ENCODE measurements at places on chromosomes 6 and 20.

- no peak for DNase-seq
Measured at GRCh38 chr20:17421493-17421892, 109.7 kb downstream of the BFSP1 start.

DNA sequence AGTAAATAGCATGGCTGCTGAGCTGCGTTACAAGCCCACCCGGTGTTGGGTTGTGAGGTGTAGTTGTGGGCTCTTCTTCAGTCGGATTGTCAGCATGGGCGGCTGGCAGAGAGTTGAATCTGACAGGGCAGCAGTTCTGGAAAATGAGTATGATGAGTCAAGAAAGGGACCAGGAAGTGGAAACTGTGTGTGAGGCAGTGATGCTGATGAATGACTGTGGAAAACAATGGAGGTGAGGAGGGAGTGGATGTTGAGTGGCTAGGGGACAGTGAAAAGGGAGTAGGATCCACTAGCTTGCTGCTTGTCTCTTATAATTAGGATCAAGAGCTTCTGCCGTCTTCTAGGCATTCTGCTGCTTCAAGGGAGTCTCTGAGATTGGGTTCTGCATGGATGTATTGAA, 154.3 kb downstream of the ESR1 start:
- no peak for DNase-seq

GRCh38 chr6:147274012-147274411, 69.8 kb downstream of the STXBP5 start:
- no peak for DNase-seq

DNA sequence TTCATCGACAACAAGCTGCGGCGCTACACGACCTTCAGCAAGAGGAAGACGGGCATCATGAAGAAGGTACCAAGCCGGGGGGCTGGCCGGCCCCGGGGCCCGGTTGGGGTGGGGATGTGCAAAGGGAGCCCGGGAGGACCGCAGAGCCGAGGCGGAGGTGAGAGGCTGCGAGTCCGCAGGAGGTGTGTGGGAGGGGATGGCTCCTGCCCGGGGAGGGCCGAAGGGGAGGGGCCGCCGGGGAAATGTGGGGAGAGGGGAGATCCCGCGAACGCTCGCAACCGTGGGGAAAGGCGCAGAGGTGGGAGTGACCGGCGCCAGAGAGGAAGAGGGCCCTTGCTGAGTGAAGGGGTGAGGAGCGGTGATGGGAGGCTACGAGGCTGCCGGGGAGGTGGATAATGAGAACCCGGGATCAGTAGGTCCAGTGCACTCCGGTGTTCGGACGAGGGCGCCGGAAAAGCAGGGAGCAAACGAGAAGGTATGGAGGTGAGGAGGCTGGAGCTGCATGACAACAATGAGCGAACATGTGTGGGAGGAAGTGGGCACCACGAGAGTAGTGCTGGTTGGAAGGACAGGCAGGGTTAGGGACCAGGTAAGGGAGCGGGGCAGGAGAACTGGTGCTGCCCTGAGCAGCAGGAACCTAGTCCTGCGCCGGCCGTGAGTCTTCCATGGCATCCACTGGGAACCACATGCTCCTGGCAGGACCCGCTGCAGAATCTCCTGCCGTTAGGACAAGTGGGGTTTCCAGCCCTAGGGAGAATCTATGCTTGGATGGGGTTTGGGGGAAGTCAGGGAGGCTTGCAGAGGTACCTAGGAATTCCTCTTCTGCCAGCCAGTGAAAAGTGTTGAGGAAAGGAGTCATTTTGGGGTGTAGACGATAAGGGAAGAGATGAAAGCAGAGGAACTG, 1.3 kb downstream of the SRF start:
- peak; percentile 16 for DNase-seq

- no peak for DNase-seq
Measured at GRCh38 chr6:157539421-157539822, 158.4 kb downstream of the ZDHHC14 start.

- DNase-seq = no peak
Measured at GRCh38 chr20:57964011-57964862, 254.4 kb upstream of the PMEPA1 start.

- DNase-seq = no peak
Measured at GRCh38 chr20:62220666-62221568, 839 bp upstream of the HRH3 start.

GRCh38 chr20:42484790-42485375, 704.8 kb downstream of the PTPRT start:
- no peak for DNase-seq

DNA sequence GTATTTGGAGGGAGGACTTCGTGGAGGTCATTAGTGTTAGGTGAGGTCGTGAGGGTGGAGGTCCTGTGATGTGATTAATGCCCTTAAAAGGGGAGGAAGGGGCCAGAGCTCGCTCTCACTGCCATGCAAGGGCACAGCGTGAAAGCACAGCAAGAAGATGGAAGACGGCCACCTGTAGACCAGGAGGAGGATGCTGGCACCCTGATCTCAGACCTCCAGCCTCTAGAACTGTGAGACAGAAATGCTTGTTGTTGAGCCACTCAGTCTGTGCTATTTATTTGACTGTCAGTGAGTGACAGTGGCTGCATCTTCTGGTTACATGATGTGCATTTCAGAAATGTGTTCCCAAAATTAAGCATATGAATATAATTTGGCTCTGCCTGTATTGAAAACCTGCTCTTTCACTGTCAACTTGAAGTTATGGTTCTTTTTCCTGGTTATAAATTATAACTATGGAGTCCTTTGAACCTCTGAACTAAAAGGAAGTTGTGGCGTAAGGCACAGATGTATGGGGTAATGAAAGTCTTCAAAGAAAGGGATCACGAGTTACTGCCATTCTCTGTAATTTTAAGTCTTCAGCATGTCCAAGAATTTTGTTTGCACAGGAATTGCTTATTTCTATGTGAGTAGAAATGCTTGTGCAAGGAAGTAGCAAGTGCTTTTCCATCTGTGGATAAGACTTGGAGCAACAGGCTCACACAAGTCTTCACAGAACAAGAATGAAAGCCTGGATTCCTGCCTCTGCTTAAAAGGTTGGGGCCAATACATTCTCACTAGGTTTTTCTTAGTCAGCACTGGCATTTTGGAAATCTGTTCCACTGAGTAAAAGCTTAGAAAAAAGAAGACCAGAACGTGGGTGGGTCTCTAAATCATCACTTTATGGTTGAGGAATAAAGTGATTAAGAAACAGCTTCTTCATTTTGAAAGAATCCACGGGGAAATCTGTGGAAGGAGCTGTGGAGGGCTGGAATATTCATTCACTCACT, 10.3 kb downstream of the PPP1R14C start:
- DNase-seq = no peak

DNA sequence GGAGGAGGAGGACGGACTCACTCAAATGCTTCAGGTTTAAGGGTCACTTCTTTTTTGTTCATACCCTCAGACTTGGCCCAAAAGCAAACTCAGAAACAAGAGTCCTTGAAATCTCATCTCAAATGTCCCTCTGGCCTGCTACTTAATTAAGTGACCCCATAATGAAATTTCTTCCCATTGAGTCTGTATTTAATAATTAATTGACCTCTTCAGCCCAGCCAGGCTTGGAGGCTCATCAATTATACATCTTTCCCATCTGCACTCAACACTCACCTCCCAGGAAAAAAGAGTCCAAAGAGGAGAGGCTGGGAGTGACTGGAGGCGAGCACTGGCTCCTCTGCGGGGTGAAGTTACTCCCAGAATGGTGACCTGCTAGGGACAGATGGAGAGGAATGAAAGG, 90.5 kb upstream of the EYA2 start:
- no peak for DNase-seq

GRCh38 chr6:1242021-1242420, 69.9 kb upstream of the FOXQ1 start:
- DNase-seq = no peak

GRCh38 chr6:99330159-99330558, 19.3 kb downstream of the FAXC start:
- DNase-seq = peak; percentile 33

- DNase-seq = no peak
Measured at GRCh38 chr6:107819964-107820337, 4.2 kb downstream of the SCML4 start.

DNA sequence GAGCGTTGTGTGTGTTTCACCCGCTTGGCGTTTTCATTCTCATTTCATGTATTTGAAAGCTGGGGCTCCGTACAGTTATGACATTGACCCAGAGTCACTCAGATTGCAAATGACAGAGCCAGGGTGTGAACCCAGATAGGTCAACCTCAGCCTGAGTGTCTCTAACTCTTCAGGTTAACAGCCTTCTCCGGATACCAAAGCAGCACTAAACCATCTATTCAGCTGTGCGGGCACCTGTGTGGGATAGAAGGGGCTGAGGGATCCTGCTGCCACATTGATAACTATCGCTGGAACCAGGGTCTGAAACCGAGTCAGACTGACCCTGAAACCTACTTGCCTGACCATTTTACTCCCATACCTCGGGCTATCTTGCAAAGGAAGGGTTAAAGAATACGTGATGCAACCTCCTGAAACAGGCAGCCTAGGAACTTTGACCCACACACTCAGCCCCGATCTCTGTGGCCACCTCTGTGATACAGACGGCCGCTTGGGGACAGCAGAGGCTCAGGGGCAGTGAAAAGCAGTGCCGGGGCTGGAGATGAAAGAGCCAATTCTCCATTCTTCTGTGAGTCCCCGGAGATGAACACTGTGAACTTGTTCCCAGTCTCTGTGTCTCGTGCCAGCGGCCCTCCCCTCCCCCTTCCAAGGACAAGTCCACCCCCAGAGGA, 233.5 kb upstream of the QKI start:
- no peak for DNase-seq

DNA sequence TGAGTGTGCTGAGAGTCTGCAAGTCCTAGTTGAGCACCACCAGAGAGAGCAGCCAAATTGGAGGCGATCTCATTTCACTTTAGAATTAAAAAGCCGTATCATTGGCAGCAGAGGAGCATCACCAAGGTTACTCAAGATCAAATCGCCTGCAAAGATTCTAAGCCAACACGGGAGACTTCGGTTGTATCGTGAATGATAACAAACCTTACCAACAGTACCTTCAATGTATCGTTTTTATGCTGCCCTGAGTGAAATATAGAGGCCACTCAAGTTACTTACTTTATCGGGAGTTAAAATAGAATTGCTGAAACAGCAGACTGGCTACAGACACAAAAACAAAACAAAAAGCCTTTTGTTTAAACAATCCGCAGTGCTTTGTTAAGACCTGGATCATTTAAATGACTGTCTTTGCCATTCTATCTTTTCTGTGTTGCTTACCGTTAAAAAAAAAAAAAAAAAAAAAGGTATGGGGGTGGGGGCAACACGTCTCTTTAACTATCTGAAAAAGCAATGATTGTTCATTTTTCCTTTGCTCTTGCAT, 14.2 kb downstream of the NHSL1 start:
- peak; percentile 62 for DNase-seq

DNA sequence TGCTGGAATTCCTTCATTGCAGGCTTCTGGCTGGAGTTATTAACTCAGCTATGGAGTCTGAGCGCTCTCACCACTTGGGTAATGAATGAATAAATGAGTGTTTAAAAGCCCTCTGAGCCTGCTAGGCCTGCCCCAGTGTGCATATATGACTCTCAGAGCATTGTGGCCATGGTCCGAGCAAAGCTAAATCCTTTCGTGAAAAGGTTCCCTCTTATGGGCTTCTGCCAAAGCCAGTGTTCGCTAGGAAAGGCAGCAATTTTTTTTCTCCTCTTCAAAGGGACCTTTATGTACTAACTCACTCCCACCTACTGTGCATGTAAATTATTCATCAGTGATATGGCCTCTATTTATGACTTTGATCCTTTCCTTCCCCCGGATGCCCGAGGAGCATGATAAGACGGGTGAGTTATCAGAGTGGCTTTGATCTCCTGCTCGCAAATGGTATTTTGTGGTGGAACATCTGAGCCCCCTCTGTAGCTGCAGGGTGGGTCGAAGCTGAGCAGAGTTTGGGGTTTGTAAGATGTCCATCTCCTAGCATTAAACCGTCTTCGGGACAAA, 88.6 kb downstream of the LINC00237 start:
- no peak for DNase-seq

DNA sequence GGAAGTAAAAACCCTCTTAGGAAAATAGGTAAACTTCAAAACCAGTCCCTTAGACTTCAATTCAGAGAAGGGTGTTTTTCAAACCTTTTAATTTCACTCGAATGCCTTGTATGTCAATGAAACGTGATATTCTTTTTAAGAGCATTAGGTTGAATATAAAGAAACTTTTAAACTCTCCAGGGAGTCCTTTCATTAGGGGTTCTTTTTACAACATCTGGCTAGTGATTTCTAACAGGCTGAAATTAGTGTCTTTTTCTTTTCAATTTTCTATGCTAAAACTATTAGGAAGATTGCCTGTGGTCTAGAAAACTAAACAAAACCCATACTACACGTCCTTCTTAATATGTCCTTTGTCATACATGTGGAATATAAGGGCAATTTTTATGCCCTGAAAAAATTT, 569.7 kb upstream of the CITED2 start:
- DNase-seq = no peak

DNA sequence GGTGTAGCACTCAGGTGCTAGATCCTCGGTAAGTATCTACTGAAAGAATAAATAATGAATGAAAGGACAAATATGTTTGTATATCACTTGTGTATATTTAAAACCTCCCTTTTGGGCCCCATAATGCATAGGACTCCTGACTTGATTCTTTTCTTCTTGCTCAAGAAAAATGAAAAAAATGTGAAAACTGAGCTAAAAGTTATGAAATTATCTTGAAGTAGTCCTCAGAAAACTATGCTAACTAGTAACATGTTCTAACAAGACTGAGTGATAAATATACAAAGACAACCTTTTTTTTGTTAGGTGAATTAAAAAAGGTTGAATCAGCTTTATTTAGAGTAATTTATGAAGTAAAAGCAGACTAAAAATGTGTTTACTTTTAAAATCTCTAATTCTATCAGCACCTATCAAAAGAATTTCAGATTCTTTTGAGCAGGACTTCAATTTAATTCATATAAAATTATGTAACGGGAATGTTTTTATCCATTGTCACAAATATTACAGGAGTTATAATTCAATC, 247.8 kb upstream of the JAG1 start:
- DNase-seq = no peak

GRCh38 chr6:158366363-158366762, 54.1 kb downstream of the TULP4 start:
- no peak for DNase-seq

DNA sequence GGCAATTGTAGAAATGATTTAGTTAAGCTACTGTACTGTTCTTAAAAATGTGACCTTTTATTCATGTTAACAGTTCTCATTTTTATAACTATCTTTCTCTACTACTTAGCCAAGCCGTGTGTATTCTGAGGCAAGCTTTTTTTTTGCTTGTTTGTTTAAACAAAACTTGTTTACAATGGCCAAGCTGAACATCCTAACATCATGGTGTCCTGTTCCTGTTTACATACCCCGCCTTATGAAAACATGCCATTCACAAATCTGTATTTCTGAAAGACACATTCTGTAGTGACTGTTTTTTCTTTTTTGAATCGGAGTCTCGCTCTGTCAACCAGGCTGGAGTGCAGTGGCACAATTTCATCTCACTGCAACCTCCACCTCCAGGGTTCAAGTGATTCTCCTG, 140.9 kb downstream of the NCOA3 start:
- no peak for DNase-seq

- no peak for DNase-seq
Measured at GRCh38 chr6:108616544-108616943, 55.8 kb downstream of the FOXO3 start.
